ENCODE measurements at places on chromosomes 6 and 20. TPM values are rescaled to one million over a fixed set of nuclear protein-coding genes. Genes with fewer than 3 reads are reported as not detected.

DNA sequence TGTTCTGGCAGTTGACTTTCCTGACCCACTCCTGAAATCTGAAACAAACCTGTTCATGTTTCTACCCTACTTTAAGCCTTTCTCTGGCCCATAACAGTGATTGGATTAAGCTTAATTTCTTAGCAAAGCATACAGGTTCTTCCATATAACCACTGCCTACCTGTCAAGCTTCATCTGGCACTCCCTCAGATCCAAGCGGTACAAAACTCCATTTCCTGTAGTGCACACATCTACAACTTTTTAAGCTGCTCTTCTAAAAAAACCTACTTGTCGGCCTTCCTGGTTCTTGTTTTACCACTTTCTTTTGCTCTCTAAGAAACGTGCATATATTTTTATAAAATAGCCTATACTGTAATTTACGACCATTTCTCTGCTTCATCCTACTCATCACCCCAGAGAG lies 916 bp upstream of the PPP1R11 start:
- H3K4me3 ChIP-seq: peak overlapping the region; percentile 70
- H3K4me1 ChIP-seq: peaks cover 26% of the 10 kb centered on the region
- peak overlapping the region; percentile 40 for H3K27ac ChIP-seq
- no peak for DNase-seq
- H3K27me3 ChIP-seq: no peaks in the 10 kb centered on the region

DNA sequence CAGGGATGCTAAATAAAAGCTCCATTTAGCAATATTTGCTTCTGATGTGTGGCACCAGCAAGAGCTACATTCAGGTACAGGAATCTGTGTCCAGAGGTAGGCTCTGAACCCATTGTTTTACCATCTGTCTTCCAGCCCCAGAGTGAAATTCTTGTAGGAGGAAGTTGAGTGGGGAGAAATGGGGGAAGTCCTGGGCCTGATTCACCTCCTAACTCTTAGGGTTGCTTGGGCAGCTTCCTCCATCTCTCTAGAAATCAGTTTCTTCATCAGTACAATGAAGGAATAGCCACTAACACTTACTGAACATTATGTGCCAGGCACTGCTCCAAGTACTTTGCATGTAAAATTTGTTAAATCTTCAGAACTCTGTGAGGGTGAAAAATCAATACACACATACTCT lies 35.1 kb upstream of the TSPYL1 start:
- H3K27me3 ChIP-seq: no peaks in the 10 kb centered on the region
- no peak overlapping the region for H3K27ac ChIP-seq
- no peak overlapping the region for H3K4me3 ChIP-seq
- no peak for DNase-seq

DNA sequence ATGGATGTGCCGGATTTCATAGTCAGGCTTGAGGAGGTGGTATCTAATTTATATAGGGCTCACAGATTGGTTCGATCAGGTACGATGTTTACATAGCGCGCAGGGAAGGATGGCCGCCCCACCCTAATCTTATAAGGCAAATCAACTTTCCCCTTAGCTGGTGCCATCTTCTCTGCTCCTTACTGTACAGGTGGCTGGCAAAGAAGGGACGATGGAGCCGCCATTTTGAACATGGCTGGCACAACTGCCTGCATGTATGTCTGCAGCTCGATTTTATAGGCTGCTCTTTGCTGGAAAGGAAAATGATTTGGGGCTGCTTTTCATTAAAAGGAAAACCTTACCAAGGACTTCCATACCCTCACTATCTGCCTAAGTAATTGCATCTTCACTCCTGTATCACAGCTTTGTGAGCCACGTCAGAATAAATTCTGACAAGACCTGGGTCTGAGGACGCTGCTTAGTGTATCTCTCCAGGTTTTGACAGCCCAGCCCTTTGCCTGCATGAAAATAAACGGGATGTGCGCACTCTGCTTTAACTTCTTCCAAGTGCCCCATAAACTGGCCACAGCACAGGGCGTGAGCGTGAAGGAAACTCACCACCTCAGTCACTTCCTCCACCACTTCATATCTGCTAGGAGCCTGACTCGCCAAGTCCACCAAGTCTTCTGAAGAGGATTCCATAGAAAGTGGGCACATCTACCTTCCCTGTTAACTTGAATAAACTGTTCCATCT lies 109.4 kb upstream of the ARMC2 start:
- DNase-seq: peak; percentile 22
- no peaks in the 10 kb centered on the region for H3K36me3 ChIP-seq
- no peaks in the 10 kb centered on the region for H3K27me3 ChIP-seq
- H3K4me3 ChIP-seq: no peak overlapping the region

- H3K27me3 ChIP-seq: no peaks in the 10 kb centered on the region
- H3K4me3 ChIP-seq: no peak overlapping the region
- peaks cover 13% of the 10 kb centered on the region for H3K4me1 ChIP-seq
- DNase-seq: no peak
- no peaks in the 10 kb centered on the region for H3K36me3 ChIP-seq
- H3K27ac ChIP-seq: no peak overlapping the region
Measured at GRCh38 chr6:38209371-38210260, 390.1 kb downstream of the ZFAND3 start.

DNA sequence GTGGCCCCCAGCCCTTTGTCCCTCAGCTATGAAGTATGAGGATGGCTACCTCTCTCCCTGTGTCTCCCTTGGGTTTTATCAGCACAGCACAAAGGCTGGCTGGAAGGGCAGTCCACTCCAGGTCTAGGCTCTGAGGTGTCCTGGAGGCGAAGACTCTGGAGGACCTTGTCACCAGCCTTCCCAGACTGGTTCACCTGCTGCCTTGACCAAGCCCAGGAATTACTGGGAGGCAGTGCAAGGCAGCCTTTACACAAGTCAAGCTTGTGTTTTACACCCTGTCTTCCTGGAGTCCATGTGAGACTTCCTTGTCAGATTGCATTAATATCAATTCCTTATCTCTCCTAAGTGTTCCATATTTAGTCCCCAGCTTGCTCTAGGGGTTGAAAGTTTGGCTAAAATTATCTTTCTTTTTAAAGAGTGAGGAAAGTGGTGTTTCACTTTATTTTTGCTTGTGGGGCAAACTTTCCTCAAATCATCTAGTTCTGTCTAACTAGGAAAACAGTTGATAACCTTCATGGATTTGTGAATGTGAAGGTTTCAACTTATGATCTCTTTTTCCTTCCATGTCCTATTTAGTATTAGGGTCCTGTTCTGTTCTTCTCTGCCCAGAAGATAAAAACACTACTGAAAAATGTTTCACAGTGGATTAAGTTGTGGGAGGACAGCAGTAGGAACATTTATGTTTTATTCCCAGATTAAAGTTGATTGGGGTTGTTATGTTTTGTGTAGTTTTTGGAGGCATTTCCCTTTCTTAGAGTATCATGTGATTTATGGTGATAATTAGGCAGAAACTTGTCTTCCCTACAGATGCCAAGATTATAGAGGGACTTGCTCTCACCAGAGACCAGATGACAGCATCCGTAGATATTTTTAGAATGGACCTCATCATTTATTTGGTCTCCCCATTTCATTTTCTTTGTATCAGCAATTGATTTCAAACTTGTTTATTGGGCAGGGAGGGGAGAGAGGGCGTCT lies 114.8 kb downstream of the FOXO3 start:
- H3K4me3 ChIP-seq: no peak overlapping the region
- no peak for DNase-seq
- H3K36me3 ChIP-seq: peaks cover under 1% of the 10 kb centered on the region
- peak overlapping the region; percentile 5 for H3K27ac ChIP-seq
- H3K27me3 ChIP-seq: no peaks in the 10 kb centered on the region

- no peaks in the 10 kb centered on the region for H3K27me3 ChIP-seq
- no peak overlapping the region for H3K4me3 ChIP-seq
- no peak for DNase-seq
- no peak overlapping the region for H3K27ac ChIP-seq
Measured at GRCh38 chr20:31638317-31638716, 605 bp downstream of the COX4I2 start.

GRCh38 chr6:157443066-157443800 lies 62.2 kb downstream of the ZDHHC14 start:
- H3K4me1 ChIP-seq: no peaks in the 10 kb centered on the region
- no peak overlapping the region for H3K4me3 ChIP-seq
- H3K36me3 ChIP-seq: no peaks in the 10 kb centered on the region

DNA sequence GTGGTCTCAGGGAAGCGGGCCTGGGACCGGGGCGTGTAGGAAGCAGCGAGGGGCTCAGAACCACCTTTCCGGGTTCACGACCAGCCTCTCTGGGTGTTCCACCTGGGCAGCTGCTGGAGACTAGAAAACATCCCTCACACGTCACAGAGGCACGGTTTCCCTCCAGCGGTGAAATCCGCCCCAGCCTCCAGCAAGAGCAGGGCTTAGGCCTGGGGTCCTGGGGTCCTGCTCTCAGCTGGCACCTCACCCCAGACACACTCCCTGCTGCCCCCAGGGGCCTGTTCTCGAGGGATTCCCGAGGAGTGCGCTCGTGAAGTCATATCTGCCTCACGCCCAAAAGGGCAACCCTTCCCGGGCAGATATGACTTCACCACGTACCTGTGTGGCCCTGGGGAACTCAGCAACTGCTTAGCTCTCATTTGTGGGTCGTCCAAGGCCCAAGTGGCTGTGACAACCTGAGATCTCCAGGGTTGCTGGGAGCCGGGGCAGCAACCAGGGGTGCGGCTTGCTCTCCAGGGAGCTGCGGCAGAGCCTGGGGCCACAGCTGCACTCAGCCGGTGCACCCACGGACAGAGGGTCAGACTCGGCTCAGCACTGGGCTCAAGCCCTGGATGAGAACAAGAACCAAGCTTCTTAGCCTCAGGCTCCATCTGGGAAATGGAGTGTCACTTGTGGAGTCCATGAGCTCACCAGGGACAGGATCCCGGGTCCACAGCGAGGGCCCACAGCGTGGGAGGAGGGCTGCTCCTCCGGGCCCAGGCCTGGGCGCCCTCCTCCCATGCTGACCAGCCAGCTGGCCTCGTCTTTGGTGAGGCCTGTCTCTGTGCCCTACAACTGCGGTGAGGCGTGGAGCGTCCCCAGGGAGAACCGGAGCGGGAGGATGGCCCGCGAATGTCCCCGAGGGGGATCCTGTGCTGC lies 661 bp downstream of the FNDC11 start:
- H3K36me3 ChIP-seq: no peaks in the 10 kb centered on the region
- H3K27ac ChIP-seq: no peak overlapping the region
- H3K4me3 ChIP-seq: peak overlapping the region; percentile 89

DNA sequence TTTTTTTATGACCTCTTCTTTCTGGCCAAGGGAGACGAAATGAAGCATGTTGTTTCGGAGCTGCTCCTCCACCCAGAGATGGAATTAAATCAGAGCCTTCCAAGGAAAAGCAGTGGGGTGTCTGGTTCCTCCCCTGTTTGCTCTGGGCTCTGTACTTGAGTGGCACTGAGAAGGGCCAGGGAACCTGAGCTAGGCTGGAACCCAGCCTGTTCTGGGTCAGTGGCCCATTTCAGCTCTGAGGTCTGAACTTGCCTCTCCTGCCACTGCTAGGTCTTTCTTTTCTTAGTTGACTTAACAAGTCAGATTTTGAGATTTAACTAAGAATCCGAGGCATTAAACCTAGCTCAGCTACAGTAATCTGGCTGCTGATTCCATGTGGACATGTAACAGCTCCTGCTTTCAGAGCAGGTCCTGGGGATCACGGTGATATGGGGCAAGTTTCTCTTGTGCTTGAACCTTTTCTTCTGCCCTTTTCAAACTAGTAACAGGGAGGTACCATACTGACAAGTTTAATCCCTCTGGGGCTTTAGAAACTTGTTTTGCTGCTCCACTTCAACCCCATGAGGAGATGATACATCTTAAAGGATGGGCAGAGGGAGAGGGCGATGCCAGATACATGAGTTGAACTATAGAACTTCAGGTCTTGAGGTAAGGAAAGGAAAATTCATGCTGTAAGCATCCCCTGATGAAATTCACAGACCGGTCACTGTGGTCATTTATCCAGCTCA lies 101.1 kb downstream of the SLC24A3 start:
- DNase-seq: no peak
- no peaks in the 10 kb centered on the region for H3K4me1 ChIP-seq
- no peak overlapping the region for H3K4me3 ChIP-seq
- no peak overlapping the region for H3K27ac ChIP-seq

DNA sequence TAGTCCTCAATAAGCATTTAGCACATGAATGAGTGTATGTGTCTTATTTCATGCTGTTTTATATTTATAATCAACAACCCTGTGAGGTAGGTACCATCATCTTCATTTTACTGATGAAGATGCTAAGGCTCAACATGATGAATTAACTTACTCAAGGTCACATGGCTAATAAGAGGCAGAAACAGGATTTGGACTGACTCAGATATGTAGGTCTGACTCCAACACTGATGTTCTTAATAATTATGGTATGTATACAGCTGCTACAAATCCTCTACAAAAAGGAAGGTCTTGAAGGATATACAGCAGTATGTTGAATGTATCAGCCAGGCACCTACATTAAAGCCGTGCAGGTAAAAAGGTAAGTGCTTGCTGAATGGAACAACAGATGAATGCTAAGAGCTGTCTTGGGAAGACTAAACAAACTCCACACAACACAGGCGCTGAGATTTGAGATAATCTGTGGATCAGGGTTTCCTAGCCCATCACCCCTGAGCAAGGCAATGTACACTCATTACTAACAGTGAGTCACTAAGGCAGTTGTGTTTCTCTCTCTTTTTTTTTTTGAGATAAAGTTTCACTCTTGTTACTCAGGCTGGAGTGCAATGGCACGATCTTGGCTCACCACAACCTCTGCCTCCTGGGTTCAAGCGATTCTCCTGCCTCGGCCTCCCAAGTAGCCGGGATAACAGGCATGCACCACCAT lies 31.9 kb downstream of the TTI1 start:
- H3K4me1 ChIP-seq: peaks cover 22% of the 10 kb centered on the region
- 0 out of 2 replicates have a peak overlapping the region, but pooled peaks have one; percentile 8 for H3K4me3 ChIP-seq
- H3K27ac ChIP-seq: peak overlapping the region; percentile 86
- peaks cover 47% of the 10 kb centered on the region for H3K36me3 ChIP-seq
- no peaks in the 10 kb centered on the region for H3K27me3 ChIP-seq

The PABPC1L gene
- 40.7 TPM for total RNA-seq

The CST1 gene
- total RNA-seq: 0.92 TPM

The CFAP206 gene
- 0.07 TPM for total RNA-seq

The KCNQ5 gene
- not detected for total RNA-seq

The CYP39A1 gene
- 0.66 TPM for total RNA-seq

The FAM83C gene
- total RNA-seq: not detected

The C6orf15 gene
- total RNA-seq: not detected

All from PC-3 (cell line).